Hematopoietic multipotent progenitor cell treated with erythropoietin and hydrocortisone succinate and interleukin-3 and kit ligand, for 17 days (in vitro differentiated cells): ENCODE measurements at places on chromosomes 1 and 21.
A peak's percentile ranks its signal among the peaks of the same experiment; 100 is the strongest.

GRCh38 chr21:45990741-45991605, 9.4 kb downstream of the COL6A1 start:
- DNase-seq = no peak

GRCh38 chr1:246651012-246651695, 73.1 kb upstream of the SCCPDH start:
- DNase-seq = no peak

- DNase-seq = no peak
Measured at GRCh38 chr1:243734308-243734695, 115.7 kb downstream of the AKT3 start.

- DNase-seq = no peak
Measured at GRCh38 chr21:42471716-42472330, 24.2 kb downstream of the RSPH1 start.

DNA sequence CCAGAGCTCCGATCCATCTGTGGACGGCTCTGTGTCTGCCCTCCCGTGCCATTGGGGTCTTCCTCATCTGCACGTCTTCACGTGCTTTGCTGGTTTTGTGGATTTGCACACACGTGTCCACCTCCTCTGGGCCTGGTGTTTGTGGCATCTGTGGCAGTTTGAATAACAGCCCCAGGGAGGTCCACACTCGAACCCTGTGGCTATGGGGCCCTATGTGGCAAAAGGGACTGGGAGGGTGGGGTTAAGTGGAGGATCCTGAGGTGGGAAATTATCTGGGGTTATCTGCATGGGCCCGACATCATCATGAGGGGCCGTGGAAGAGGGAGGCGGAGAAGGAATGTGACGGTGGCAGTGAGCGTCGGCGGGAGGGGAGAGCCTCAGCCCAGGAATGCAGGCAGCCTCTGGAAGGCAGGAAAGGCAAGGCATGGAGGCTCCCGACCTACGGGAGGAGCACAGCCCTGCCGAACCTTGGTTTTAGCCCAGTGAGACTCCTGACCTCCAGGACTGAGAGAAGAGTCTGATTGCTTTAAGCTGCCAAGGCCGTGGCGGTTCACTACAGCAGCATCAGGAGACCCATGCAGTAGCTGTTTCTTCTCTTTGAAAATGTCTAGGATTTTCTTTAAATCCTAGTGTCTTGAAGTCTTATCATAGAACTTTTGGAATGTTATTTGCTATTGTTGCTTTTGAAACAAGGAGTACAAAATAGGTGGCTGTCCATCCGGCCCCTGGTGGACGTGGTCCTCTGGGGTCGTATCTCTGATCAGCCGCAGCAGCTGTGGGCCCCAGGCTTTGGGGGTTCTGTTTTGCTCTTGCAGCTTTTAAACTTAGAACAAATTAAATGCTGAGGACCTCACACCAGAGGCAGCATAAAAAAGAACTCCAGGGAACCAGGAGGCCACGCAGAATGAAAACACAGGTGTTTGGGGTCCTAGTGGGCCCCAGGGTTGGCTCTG, 40.0 kb upstream of the LRRC3 start:
- no peak for DNase-seq

GRCh38 chr1:160206036-160206389, 829 bp downstream of the PEA15 start:
- no peak for DNase-seq

DNA sequence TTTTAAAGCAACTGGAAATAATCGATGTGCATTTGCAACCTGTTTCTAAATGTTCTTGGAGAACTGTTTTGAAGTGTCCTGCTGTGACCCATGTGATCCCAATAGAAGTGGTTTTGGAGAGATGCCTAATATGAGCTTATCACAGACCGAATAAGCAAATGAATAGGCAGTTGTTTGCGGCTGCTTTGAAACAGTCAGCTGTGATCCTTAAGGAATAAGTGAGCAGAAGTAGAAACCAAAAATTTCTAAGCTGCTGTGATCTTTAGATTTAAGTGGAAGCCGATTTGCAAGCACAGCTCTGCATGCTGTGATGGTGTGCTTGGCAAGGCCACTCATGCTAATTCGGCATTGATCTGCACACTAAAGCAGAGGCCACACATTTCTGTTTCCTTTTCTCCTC, 329.5 kb upstream of the DUSP10 start:
- DNase-seq = no peak

DNA sequence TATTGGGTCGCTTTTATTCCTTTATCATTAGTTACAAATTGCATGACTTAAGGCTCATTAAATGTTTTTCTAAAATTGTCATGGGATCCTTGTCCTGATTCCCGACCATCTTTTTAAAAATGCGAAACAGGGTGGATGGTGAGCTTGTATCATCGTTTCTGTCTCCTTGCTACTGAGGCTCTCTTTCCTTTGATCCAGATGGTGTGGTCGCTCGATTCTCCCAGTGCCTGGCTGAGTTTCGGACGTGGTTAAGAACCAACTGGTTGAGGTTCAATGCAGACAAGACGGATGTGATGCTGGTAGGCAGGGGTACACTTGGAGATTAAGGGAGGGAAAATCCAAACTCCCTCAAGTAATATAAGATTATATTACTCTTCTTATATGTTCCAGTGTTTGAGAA, 1.2 kb downstream of the MIER1 start:
- DNase-seq = peak; percentile 21

DNA sequence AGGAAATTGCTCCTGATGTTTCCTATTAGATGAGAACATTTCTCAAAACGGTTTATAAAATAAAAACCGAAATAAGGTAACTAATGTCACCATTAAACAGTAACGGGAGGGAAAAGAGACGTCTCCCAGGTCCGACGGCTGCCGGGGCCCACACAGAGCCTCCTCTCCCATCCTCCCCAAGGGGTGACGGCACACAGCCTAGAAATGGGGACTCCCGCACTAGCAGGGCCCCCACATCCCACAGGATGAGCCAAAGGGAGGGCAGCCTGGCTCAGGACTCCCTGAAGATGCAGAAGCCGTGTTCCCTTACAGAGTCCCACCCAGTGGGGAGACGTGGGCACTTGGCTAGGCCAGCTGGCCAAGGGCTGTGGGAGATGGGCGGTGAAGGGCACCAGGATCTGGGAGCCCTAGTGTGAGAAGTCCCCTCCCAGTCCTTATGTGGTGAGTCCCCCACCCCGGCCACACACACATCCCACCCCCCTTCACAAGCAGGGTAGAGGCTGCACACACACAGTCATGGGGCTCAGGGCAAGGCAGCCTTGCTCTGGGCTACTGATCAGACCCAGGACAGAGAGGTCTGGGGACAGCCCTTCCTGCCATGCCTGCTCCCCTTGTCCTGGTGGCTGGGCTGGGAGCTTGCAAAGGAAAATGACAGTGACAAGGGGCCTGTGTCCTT, 3.3 kb downstream of the KRTAP10-3 start:
- no peak for DNase-seq

- no peak for DNase-seq
Measured at GRCh38 chr1:91201176-91201575, 179.3 kb upstream of the ZNF644 start.

- no peak for DNase-seq
Measured at GRCh38 chr21:46171585-46171984, 12.7 kb downstream of the SPATC1L start.

DNA sequence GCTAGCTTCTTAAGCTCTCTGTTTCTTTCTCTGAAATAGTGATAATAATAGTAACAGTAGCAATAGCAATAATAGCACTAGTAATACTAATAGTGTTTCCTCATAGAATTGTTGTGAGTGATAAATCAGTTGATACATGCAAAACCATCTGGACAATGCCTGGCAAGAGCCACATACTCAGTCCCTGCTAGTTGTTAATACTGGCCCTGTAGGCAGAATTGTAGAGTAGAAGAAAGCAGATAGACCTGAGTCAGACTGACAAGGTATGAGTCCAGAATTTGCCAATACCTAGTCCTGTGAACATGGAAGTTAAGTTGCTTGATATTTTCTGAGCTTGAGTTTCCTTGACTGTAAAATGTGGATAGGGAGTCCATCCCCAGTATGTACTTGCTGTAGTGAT, 171.9 kb downstream of the C1orf21 start:
- no peak for DNase-seq

DNA sequence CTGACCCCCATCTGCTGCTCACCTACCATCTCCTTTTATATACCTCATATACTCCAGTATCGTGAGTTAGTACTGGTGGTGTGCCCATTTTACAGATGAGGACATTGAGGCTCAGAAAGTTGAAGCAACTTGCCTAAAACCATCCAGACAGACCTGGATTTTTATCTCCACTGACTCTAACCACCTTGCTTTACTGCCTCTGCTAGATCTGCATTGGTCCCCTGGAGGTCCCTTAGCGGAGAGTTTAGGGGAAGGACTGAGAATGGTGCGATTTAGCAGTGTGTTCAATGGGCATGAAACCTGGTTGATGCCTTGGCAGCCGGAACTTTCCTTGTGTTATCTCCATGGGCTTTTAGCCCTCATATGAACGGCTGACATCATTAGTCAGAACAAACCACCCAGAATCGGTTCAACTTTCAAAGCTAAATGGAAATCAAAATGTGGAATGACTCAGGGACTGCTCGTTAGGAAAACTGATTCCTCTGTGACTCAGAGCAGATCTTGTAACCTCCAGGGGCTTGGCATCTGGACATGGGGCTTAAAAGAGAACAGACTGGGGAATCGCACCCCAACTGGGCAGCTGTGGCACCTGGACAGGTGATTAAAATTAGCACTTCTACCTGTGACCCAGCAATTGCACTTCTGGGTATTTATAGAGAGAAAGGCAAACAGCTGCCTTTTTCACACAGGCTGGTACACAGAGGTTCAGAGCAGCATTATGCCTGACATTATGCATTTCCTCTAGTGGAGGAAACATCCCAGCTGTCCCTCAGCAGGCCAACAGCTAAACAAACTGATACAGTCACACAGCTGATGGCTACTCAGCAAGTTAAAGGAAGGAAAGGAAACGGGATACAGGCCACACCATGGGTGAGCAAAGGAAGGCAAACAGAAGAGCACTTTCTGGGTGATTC, 25.3 kb downstream of the TMEM51 start:
- DNase-seq = no peak

DNA sequence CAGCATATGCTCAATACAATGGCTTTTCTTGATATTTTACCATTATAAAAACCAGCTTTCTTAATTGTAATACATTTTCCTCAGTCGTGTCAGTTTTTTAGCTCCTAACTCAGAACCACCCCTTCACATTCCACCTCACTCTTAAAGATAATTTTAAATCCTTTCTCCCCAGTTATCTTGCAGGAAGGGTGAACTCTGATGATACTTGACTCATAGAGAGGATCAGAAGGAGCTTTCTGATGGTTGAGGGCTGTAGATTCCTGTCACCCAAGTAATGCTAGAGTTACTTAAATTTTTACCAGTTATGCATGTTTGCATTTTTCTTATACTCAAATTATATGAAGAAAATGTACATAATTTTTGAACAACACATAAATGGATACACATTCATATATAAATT, 233.7 kb downstream of the NCAM2 start:
- no peak for DNase-seq

DNA sequence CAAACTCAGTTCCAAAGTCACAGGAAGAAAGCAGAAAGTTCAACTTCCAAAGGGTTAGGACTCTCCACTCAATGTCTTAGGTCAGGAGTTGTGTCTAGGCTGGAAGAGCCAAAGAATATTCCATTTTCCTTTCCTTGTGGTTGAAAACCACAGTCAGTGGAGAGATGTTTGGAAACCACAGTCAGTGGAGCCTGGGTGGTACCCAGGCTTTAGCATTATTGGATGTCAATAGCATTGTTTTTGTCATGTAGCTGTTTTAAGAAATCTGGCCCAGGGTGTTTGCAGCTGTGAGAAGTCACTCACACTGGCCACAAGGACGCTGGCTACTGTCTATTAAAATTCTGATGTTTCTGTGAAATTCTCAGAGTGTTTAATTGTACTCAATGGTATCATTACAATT, 11.7 kb downstream of the ATF3 start:
- no peak for DNase-seq

DNA sequence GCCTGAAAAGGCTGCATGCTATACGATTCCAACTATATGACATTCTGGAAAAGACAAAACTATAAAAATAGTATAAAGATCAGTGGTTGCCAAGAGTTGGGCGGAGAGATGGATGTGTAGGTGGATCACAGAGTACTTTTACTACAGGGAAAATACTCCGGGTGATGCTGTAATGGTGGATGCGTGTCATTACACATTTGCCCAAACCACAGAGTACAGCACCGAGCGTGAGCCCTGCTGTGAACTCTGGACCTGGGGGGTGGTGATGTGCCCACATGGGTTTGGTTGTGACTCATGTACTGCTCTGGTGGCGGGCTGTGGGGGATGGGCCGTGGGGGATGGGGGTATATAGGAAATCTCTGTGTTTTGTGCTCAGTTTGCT, 162.7 kb upstream of the COL6A1 start:
- DNase-seq = no peak

GRCh38 chr21:31180256-31181081, 142.2 kb upstream of the KRTAP19-8 start:
- no peak for DNase-seq

DNA sequence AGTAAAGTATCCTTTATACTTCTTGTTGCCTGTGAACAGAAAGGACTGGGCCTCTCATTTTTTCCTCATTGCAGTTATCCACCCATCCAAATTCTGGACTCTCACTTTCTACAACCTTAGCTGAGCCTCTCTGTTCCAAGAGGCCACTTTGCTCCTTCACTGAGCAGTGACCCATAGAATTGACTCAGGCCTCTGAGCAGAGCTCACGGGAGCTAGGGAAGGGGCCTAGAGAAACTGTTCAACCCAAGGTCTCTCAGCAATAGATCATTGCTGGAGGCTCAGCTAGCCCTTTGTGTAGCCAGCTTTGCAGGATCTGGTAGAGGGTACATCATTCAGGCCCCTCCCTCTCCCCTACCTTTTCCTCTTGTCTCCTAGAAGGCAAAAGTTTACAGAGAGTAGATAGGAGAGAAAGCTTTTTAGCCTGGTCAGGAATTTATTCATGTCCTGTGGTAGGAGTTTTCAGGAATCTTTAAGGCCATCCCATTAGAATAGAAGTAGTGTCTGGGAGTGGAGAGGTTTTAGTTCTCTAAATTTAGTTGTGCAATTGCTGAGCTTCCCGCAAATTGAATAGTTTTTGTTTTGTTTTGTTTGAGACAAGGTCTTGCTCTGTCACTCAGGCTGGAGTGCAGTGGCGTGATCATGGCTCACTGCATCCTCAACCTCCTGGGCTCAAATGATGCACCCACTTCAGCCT, 6.7 kb downstream of the INTS3 start:
- no peak for DNase-seq
